ENCODE measurements at places on chromosomes 11 and 22.

DNA sequence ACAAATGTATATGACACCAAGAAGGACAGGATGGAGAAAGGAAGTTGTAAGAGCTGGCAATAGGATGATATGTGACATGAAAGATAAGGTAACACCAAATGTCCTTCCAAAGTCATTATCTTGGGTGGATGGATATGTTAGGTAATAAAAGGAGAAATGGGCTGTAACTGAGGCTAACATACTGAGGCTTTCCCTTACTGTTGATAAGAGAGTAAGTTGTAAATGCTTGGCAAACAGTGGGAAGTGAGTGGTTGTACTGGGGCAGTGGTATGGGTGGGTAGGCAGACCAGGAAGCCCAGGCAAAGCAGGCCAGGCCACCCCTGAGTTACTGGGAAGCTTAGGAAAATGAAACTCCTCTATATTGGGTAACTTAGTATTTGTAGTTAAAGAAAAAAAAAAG, 73.7 kb downstream of the ARHGAP42 start:
- DNase-seq, result no peak

DNA sequence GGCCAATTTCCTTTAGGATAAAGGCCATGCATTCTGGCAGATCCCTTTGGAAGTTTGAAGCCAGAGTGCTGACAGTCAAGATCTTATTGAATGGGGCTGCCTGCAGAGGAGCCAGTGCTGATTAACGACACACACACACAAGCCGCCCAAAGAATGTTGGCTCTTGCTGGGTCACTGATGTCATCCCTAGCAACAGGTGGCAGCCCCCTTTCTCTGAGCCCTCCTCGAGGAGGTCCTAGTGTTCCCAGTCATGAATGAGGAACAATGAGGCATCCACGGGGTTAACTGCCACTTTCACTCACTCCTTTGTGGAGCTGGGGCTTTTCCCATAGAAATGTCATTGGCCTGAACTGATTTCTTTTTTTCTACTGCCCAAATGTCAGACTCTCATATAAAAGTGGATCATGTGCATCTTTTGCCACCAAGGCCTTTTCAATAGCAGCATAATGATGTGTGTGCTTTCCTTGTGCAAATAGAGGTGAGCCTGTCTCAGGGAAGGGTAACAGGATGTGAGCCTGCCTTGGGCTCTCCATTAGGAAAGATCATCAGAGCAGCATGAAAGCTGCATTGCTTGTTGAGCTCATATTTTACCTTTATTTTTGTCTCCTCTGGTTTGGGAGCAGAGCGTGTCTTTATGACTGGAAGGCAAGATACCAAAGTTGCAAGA, 301.8 kb upstream of the MTNR1B start:
- DNase-seq, result no peak

DNA sequence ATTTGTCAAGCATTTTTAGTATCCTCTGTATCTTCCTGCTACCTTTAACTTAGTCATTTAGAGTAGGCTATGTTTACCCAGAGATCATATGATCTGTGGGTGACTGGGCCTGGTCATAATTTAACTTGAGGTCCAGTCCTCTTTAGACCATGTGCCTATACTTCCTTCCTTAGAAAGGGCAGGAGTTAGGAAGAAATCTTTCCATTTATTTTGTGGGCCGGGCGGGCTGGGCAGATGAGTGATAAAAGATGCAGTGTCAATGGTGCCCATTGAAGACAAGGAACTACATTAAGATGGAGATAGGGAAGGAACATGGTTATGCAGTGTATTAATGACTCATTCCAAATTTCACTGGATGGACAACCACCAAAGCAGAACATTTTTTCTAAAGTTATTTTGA, 30.9 kb upstream of the PDE3B start:
- DNase-seq, result no peak

DNA sequence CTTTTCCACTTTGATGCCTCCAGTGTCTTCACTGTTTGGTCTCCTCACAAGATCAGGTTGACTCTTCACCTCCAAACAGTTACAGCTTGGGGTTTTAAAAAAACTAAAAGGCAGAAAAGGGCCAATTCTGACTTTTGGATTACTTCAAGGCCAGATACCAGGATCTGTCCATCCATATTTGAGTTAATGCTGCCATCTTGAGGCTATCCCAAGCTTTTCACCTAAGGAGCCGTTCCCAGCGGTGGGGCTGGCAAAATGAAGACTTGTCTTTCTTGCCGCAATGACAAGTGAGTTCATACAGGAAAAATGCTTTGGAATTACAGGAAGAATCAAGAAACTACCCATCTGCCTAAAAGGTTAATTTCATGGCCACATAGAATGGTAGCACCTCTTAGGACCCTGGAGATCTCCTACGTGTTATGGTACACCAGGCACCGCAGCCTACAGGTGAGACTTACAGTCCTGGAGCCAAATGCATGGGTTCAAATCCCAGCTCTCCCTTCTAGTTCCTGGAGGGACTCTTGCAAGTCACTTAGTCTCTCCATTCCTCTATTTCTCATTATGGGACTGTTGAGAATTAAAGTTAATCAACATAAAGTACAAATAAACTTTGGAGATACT, 6.0 kb upstream of the OR5B21 start:
- DNase-seq, result peak; percentile 12

DNA sequence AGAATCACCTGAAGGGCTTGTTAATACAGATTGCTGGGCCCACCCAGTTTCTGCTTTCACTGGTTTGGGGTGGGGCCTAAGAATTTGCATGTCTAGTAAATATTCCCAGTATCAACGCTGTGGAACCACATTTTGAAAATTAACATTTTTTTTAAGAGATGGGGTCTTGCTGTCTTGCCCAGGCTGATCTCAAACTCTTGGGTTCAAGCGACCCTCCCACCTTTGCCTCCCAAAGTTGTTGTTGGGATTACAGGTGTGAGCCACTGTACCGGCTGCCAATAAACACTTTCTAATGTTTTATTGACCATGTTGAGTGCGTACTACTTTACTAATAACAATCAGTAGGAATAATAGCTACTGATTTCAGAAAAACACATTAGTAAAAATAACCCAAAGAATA, 2.5 kb downstream of the EIF4G2 start:
- DNase-seq, result no peak

DNA sequence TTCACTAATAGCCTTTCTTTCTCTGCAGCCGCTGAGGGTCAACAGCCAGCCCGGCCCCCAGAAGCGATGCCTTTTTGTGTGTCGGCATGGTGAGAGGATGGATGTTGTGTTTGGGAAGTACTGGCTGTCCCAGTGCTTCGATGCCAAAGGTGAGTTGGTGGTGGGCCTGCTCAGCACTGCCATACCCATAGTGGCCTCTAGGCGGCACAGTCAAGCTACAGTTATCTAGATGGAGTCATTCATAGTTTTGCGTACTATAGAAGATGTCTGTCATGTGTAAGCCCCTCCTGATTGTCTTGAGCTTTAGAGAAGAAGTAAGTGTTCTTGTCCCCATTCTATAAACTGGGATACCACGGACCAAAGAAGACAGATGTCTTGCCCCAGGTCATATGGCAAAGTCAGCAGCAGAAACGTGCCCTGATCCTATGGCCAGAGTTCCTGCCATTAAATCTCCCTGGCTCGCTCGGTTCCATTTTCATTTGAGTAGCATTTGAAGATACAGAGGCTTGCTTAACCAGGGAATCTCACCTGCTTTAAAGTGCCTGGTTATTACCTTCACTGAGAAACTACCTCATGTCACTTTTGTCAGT, 42.1 kb upstream of the CRTAM start:
- peak; percentile 75 for DNase-seq

DNA sequence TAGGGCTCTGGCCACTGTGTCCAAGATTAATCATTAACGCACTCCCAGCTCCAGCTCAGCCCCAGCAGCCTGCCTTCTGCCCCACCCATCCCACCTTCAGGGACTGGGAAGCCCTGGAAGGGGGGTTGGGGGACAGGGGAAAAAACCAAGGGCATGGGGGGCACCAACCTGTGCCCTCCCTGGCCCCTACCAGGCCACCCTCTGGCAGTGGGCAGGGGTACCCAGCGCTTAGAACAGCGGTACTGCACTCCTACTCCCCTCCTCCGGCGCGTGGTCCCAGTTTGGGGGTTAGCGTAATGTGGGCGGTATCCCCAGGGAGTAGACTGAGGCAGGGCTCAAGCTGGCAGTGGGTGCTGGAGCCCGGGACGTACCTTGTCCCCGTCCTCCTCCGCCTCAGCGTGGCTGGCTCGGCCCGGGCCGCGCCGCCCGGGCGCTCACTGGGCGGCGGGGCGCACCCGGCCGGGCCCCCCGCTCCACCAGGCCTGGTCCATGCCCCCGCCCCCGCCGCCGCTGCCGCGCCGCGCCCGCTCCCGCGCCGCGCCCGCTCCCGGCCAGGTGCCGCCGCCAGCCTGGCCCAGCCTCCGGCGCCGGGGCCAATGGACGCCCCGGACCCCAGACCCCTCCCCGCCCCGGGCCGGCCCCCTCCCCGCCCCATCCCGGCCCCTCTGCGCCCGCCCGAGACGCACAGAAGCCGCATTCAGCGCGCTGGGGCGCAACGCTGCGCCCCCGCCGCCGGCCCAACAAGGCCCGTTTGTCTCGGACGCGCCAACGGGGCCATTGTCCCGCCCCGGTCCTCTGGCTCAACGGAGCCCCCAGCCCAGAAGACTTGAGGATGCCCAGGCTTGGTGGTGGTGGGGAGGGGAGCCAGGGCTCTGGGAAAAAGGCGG, at the start of gene GAL3ST1:
GAL3ST1 (minus strand) TSS at position 571 of the 887 bp plus-strand sequence. CDS start 17,273 bp downstream, outside the sequence.
- no peak for DNase-seq

DNA sequence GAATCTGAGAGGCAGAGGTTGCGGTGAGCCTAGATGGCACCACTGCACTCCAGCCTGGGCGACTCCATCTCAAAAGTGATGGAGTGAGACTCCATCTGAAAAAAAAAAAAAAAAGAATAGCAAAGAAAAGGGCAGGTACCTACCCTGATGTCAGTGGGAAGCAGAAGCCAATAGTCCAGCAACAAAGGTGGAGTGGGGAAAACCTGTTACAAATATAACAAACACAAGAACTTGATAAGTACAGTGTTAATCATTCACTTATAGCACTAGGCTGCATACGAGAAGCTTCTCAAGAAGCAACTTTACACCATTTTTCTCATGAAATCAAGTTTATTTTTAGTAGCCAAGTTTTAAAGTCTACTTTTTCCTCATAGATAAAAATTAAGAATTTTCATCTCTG, 62.5 kb upstream of the YWHAH start:
- no peak for DNase-seq

DNA sequence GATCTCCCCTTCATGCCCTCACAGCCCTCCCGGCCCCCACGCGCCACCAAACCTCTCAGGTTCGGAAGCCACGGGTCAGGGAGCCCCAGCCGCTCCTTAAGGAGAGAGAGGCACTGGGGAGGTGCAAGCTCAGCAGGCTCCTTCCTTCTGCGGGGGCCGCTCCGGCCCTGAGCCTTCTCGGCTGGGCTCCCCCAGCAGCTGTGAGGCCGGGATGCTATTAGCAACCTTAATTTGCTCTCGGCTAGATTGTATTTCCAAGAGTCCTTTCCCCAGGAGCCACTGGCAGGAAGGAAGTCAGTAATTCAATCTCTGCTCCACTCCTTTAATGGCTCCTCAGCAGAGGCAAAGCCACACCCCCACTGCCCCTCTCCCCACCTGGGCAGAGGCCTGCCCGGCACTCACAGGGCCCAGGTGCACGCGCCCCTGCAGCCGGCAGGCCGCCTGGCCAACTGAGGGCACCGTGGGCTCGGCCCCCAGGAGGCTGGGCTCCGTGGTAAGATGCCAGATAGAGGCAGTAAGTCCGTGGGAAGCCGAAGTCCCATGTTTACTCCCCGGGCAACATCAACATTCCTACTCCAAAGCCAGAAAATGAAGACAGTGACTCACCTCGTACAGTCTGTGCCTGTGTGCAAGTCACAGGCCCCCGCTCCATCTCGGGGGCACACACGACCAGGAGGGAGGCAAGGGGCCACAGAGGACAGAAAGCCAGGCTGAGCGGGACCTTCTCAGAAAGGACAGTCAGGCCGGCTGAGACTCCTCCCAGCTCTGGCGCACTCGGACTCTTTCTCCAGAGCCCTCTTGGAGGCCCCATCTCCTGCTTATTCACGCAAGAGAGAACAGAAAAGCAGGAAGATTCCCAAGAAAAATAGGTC, 5.2 kb downstream of the IGSF9B start:
- DNase-seq, result no peak

- DNase-seq, result no peak
Observed at GRCh38 chr22:35783943-35784614, 66.4 kb downstream of the APOL5 start.

DNA sequence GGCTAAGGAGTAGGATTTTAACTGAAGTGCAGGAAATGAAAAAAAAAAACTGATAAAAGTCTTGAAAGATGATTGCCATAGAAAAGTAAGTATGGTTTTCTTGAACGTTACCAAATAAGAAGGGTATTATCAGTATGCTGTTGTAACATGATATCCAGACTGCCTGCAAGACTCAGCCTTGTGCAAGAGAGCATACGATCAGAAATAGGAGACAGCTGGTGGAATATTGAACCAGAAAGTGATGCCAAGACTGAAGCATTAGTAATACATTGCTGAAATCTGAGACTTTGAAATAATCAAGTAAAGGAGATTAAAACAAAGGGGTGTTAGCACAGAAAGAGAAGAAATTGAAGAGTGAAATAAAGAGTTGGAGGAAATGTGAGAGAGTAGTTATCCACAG, 452.7 kb upstream of the CNTN5 start:
- no peak for DNase-seq

DNA sequence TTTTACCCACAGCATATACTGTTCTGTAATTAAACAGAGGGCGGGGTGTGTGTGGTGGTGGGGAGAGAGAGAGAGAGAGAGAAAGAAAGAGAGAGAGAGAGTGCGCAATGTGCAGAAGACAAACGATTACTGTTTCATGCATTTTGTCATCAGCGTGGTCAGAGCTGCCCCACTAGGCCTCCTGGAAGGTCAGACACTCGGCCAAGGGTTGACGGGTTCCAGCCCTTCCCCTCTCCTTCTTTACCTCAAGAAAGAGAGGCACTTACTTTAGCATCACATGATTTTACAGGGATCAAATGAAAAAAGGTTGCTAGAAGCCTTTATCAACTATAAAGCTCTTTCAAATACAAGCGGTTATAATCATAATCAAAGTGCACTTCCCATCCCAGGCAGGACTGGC, 269.2 kb upstream of the SORL1-AS1 start:
- no peak for DNase-seq

GRCh38 chr11:64650923-64651523, 60.0 kb downstream of the SLC22A12 start:
- DNase-seq, result no peak

DNA sequence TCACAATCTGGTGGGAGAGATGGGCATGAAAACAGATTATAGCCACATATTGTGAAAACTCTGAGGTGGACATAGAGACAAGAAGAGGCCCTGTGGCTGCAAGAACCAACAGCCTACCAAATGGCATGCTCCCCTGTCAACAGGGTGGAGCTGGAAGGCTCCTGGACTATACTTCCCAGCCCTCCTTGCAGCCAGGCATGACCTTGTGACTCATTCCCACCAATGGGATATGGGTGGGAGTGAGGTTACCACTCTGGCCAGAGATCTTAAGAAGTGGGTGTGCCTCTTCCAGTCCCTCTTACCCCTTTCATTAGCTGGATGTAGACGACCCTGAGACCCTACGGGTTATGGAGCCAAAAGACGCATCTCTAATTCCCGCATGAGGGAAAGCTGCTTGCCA, 126.4 kb upstream of the ZBED5 start:
- no peak for DNase-seq

GRCh38 chr22:46463435-46464227, 73.8 kb downstream of the CELSR1 start:
- no peak for DNase-seq

Measured in stimulated activated CD4-positive, alpha-beta T cell treated with anti-CD3 and anti-CD28 coated beads, Interleukin-4, amount 100 ng/mL, for 24 hours (primary cell).